Left cardiac atrium (tissue), 4 donors: ENCODE measurements at places on chromosomes 12 and 14.

GRCh38 chr14:81276073-81277069, 55.6 kb upstream of the GTF2A1 start:
- DNase-seq = no peak

GRCh38 chr14:90580377-90581335, 183.8 kb downstream of the CALM1 start:
- DNase-seq = no peak

- no peak for DNase-seq
Observed at GRCh38 chr12:116159175-116159574, 118.3 kb downstream of the MED13L start.

DNA sequence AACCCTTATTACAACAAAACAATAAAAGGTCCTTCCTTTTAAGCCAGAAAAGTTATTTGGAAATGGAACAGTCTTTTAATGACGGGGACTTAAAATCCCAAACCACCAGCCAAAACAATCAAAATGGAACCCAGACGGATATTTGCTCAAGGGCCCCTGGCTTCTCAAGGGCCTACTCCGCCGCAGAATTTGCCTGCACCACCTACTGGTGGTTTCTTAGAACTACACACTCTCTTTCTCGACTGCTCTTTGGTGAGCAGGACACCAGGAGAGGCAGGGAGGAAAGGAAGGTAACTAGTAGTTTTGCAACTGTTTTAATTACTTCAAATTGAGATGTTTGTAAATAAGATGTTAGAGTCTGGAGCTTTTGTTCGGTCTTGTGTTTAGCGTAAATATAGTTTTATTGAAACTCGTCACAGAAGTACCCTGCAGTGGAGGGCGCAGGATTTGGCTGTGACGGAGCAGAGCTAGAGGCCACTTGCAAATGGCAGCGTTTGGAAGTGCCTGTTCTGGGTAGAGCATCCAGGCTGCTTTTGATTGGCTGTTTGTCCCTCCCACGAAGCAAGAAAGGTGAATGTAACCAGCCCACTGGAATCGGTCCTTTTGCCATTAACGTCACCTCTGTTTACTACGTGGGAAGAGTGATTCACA, 238.5 kb downstream of the CACNA1C start:
- no peak for DNase-seq

- DNase-seq = peak; percentile 44
Observed at GRCh38 chr12:2944401-2945047, 14.7 kb upstream of the TEAD4 start.

- peak; percentile 68 for DNase-seq
Observed at GRCh38 chr14:23062002-23062401, 4.7 kb upstream of the CDH24 start.

- DNase-seq = peak; percentile 83
Observed at GRCh38 chr14:104723651-104724406, at the start of gene ADSS1. Gene ADSS1, plus strand, starts transcription at chr14:104724229. Its CDS starts 42 bp downstream, at chr14:104724271.

DNA sequence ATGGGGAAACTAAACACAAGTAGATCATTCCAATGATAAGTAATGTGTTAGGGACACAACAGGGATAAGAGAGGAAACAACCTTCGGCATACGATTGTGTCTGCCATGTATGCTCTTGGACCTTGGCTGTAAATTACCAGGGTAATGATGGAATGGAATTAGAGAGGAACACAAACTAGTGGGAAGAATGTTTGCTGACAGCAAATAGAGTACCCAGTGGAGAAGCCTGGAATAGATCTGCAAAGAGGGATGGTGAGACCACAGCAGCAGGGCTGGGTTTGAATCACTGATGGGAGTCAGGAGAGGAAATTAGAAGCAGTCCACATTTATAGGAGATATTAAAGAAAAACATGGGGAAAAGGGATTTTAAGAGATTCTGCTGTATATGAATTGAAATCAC, 172.8 kb downstream of the LRIG3 start:
- no peak for DNase-seq

- DNase-seq = no peak
Observed at GRCh38 chr14:68749487-68750475, 43.1 kb downstream of the ZFP36L1 start.

DNA sequence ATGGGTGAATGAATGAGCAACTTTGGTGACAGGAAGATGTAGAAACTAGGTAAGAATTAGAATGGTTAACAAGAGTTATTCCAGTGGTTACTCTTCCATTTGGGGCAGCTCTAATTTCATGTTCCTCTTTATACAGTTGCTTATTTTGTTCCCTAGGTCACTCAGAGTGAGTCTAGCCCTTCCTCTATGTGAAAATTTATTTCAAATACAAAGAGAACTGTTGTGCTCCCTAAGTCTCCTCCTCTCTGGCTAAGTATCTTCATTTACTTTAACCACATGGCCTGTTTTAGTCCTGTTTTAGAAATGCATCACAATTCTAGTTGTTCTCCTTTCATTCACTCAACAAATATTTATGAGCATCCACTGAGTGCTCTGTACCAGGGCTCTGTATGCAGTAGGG, 51.1 kb upstream of the HIF1A start:
- no peak for DNase-seq

- no peak for DNase-seq
Observed at GRCh38 chr14:76264384-76264783, 111.6 kb upstream of the ESRRB start.

DNA sequence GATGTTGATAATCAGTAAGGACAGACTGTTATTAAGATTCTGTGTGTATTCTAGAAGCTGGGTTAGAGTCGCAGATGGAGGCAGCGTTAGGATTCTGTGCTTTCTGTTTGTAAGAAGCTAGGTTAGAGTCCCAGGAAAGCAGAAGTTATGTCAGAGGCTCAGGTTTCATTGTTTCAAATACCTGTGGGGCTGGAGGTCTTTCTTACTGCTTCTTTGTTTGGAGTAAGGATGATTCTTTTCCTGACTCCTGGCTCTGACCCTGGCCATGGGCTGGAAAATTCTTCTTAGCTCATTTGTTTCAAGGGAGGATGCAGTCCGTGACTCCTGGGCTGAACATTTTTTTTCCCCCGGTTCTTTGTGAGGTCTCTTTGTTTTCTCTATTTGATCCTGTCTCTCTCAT, 5.2 kb downstream of the MUCL1 start:
- DNase-seq = no peak
